Breast epithelium (tissue), 4 donors: ENCODE measurements at places on chromosomes 12 and 14. TPM values are rescaled to one million over a fixed set of nuclear protein-coding genes. Genes with fewer than 3 reads are reported as not detected.

MIPOL1 gene
- 48.8 TPM for total RNA-seq

GZMH gene
- total RNA-seq: 0.98 TPM

KITLG gene
- total RNA-seq: 31.8 TPM

HOXC6 gene
- 3.3 TPM for total RNA-seq

CCDC38 gene
- total RNA-seq: not detected

PDZRN4 gene
- 0.98 TPM for total RNA-seq

NAA30 gene
- total RNA-seq: 17.3 TPM

TEX52 gene
- not detected for total RNA-seq

C12orf50 gene
- not detected for total RNA-seq

WSCD2 gene
- total RNA-seq: 0.33 TPM

GRCh38 chr14:65949711-65950516 lies 536.3 kb upstream of the CCDC196 start:
- DNase-seq: no peak

DNA sequence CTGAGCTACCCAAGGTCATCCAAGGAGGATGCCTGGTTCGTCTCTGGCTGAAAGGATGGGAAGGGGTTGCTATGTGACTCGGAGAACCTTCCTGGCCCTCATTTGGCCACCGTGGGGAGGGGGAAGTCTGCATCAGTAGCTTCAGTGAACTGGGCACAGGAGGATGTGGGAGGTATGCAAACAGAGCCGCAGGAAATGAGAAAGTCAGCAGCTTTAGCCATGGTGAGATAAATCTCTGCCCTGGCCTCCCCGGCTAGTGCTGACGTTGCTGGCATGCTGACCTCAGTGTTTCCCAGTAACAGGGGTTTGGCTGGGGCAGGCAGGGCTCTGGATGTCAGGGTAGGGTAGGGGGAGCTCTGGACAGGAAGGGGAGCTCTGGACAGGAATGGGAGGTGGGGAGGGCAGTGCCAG lies 2.3 kb upstream of the CEBPE start:
- no peak for DNase-seq

DNA sequence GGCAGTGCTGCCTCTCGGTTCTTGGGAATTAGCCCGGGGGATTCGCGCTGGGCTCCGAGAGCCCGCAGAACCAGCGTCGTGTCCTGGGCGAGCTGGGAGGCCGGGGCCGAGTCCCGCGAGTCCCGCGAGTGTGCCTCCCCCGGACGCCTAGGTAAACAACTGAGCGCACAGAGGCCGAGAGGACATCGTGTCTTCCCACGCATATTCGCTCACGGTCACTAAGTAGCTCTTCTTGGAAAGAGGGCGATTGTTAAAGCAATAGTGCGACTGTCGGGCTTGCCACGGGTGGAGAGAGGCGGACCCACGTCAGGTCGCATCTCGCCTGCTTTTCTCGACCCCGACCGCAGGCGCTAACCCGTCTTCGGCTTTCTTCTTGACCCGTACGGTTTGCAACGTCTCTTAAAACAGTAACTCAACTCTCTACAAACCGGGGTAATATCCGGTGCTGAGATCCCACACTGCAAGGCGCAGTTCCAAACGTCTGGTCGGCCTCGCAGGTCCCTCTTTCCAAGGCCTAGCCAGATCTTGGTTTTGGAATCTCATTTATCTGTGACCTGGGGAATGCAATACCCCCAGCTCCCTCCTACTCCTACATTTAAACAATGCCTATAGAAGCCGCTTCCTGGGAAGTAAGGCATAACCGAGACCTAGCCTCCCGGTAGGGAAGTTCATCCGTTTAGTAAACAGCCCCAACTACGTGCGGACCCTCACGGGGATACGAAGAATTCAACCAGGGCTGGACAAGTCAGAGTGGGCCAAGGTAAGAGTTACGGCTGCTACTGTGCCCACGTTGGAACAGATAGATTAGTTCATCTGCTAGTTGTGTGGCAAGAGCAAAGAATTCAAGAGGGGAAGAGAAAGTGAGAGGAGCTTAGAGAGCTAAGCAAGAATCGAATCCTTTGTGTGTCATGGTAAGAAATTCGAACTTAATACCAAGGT lies 736 bp upstream of the PHLDA1 start:
- peak; percentile 62 for DNase-seq

DNA sequence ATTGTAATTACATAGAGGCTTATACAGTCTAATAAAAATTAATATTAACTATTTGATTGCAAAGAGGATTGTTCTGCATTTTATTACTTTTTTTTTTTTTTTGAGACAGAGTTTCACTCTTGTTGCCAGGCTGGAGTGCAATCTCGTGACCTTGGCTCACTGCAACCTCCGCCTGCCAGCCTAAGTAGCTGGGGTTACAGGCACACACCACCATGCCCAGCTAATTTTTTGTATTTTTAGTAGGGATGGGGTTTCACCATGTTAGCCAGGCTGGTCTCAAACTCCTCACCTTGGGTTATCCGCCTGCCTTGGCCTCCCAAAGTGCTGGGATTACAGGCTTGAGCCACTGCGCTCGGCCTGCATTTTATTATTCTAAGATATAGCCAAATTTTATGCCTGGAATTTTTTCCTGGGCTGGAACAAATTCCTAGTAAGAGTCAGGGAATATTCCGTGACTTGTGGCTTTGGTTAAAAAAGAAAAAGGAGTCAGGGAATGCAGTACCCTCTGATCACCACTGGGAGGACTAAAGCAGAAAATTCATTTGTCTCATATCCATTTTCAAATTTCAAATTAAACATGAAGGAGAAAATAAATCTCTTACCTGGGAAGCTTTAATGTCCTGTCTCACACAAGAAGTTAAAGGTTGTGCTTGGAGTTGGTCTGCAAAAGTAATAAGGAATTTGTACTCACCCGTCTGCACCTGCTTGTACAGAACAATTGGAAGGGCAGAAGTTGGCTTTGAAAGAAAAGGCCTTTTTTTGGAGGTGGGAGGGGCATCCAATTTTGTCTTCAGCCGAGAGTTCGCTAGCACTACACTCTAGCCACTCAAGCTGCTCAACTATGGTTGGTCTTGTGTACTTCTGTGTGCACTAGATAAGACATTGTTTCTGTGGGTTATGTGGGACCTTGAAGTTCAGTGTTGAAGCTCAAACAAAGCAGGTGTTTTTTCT lies 8.7 kb downstream of the MARK3 start:
- DNase-seq: no peak

DNA sequence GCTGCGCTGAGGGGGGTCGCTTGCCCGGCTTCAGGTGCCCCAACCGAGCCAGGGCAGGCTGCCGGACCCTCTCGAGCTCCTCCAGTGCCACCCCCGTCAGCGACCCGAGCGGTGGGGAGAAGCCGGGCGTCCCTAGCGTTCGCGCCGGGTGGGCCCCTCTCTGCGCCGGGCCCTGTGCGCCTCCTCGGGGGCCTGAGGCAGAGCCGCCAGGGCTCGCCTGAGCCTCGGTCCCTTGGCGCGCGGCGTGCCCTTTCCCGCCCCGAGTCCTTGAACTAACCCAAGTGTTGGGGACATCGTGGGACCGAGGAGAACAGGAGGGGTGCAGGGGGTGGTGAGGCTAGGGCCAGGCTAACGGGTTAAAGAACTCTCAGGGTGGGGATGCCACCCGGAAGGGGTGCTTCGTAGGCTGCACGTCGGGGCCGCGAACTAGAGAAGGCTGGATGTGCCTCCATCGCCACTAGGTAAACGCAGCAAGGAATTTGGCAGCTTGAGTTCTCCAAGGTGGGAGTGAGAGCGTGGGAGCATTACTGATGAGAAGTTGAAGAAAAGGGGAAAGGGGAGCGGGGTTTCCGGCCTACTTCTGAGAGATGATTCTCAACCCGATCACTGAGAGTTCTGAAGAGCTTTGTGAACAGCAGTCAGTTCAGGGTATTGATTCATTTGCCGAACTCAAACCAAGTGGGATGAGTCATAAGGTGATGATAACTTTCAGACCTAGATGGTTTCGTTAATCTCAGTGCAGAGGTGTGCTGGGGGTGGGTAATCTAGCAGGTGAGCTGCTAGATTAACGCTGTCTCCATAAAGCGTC lies 618 bp downstream of the RNF34 start:
- DNase-seq: peak; percentile 20

DNA sequence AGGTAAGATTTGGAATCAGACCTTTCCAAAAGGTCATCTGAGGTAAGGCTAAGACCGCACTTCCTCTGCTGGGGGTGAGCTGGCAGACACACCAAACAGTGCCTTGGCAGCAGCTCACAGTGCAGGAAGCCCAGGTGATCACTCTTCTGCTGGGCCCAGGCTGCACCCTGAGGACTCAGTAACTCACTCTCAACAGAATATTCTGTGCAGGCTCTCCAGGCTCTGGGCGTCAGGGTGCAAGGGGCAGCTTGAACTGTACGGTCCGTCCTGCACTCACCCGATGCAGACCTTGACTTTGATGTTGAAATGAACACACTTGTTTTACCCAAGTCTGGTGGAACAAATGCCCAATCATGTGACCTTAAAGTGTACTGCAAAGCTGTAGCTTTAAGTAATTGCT lies 6.0 kb downstream of the ALKBH2 start:
- DNase-seq: no peak

DNA sequence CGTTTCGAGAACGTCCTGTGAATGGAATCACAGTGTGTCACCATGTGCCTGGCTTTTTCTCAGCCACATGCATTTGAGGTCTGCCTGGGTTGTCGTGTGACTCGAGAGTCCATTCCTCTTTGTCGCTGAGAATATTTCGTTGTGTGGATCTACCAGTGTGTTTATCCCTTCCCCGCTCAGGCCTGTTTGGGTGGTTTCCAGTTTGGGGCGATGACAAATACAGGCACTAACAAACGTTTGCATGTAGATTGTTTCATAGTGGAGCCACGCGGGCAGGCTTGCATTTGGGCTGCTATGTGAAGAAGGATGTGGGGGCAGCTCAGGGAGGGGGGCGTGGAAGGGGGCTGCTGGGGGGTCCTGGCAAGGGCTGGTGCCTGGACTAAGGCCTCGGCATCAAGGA lies 14.1 kb downstream of the RIN3 start:
- no peak for DNase-seq

DNA sequence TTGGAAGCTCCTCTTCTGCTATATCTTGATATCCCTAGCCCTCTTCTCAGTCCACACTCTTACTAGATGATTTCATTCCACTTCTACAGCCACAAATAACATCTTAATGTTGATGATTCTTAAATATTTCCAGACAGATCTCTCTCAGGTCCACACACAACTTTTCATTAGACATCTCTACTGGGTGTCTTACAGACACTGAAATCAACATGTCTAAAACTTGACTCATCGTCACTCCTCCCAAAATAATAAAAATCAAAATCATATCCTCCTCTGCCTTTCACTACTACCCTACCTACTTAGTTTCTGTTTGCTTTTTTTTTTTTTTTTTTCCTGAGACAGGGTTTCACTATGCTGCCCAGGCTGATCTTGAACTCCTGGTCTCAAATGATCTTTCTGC lies 11.9 kb downstream of the PRDM4 start:
- no peak for DNase-seq

GRCh38 chr14:69992564-69992963 lies 113.3 kb downstream of the SMOC1 start:
- no peak for DNase-seq

GRCh38 chr14:72932893-72933292 lies 6.6 kb downstream of the DCAF4 start:
- no peak for DNase-seq

- no peak for DNase-seq
These were observed 447.9 kb upstream of the TMEM132C start for GRCh38 chr12:127819056-127819455.

- DNase-seq: no peak
These were observed 20.9 kb downstream of the POMT2 start for GRCh38 chr14:77299771-77300170.

DNA sequence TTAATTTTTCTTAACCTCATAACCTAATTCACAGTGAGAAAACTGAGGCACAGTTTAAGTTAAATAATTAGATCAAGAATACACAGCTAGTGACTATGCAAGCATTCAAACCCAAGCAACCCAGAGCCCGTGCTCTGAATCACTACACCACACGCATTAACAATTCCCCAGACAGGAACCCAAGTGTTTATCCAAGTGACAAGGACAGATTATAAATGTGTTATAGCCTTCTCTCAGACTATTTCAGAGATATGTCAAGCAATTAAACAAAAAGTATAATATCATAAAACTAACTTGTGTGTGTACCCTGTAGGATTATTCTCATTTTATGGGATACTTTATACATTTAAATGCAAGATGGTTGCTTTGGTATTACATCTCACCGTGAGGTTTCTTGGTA lies 43.8 kb downstream of the MED13L start:
- DNase-seq: no peak

DNA sequence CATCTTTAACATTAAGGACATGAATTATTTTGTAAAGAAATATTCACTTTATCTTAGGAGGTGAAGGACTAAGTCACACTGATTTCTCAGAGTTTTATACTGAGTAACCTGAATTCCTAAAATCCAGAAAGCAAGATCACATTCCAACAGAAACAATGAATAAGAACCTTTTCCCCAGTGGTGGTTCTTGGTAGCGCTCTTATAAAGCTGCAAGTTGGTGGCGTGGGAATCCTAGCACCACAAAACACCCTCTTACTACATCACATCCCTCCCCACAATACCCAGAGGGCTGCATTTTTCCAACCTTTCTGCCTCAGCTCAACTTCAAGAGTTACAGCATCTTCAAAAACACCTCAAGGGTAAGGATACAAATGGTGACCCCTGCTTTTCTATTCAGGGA lies 44.0 kb upstream of the SMUG1 start:
- DNase-seq: no peak

DNA sequence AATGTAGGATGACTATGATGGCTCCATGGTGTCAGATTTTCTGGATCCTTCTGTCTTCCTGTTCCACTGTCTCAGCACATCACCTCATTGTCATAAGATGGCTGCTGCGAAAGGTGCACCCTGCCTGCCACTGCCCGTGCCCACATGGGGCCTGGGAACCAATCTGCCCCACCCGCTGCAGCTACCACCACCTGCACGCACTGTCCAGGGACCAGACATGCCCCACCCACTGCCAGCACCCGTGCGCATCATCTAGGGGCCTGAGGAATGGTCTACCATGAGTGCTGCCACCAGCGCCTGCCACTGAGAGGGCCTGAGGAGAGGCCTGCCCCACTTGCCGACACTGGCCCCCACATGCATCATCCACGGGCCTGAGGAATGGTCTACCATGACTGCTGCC lies 23.8 kb downstream of the CYP46A1 start:
- peak; percentile 5 for DNase-seq

DNA sequence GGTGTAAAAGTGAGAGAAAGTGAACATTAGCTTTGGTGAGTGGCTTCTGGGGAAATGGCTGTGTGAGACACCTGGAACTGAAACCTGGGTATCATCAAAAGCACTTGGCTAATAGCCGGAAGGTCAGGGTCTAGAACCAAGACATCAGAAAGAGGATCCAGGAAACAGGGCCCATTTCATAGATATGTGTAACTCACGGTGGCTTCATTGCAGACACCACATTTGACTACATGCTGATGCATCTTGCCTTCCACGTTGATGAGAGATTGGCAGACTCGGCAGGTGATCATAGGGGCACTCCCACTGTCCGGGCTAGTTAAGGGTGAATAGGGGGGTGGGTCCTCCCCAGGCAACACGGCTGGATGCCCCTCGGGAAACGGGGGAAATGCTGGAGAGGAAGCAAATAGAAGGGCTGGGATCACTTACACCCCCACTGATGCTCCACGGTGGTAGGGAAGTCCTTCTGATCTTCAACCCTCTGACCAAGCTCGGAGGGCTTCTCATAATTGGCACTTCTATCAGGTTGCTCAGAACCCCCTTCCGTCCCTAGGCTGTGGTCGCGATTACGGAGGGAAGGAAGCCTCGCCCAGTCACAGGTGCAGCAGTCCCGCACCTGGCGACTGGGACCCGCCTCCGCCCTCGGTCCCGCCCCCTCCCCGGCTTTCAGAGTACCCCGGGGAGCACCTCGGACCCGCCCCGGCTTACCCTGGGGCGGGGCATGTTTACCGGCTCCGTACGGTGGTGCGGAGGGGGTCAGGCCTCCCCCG lies 593 bp downstream of the PIP4P1 start:
- no peak for DNase-seq

- no peak for DNase-seq
These were observed 49.0 kb downstream of the MDGA2 start for GRCh38 chr14:47626151-47627035.
